Osteocyte (in vitro differentiated cells): ENCODE measurements at places on chromosomes 2 and 18. TPM values are rescaled to one million over a fixed set of nuclear protein-coding genes. Genes with fewer than 3 reads are reported as not detected.

DNA sequence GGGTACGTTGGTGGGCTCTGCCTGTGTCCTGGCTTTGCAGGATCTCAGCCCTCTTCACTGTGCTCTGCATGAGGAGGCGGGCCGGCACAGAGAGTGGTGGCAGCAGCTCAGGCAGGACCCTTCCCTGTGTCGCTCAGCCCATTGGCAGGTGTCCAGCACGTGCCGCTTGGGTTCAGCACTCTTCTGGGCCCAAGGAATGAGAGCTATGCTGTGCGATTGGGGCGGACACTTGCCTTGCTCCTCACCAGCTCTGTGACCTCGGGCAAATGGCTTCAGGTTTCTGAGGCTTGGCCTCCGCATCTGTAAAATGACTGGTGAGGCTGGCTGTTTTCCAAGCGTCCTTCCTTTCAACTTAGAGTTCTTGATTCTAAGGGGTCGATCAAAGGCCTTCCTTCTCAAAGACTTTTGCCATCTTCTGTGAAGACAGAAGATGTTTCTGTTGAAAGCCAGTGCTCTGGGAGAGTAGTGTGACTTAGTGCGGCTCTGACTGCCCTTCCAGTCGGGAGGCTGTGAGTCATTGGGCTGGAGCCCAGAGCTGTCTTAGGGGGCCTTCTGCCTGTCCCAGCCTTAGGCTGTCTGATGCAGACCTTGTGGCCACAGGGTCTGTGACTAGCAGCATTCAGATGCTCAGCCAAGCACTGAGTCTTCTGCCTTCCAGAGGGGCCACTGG, 35.6 kb downstream of the GLI2 start:
- H3K4me1 ChIP-seq, result peaks cover 58% of the 10 kb centered on the region
- no peaks in the 10 kb centered on the region for H3K36me3 ChIP-seq
- DNase-seq, result no peak
- H3K4me3 ChIP-seq, result no peak overlapping the region
- no peaks in the 10 kb centered on the region for H3K27me3 ChIP-seq

DNA sequence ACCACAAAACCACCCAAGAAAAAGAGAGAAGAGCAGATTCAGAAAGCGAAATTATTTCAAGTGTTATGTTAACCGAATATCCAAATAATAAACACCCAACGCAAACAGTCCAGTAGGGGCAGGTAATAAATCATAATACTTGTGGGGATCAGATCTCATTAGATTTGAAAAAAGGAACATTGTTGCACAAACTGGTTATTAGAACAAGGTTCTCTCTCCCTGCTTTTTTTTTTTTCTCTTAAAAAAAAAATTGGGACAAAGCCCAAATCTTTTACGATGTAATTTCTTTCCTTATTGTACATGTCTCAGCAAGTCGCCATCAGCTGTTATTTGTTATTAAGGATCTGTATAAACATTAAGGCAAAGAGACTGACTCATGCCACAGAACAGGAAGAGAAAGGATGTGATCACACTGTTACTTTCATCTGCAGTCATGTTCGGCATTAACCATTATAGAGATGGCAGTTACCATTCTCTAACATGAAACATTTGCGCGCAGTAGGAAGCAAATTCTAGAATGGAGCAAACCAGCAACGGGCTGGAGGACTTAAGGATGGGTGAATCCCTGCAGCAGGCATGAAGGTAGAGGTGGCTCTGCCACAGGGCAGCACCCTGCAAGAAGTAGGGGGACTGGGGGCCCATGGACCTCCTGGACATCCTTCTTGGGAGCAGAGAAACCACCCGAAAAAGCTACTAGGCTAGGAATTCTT, 42.0 kb downstream of the EPHA4 start:
- H3K27ac ChIP-seq, result no peak overlapping the region
- peaks cover 25% of the 10 kb centered on the region for H3K4me1 ChIP-seq
- H3K4me3 ChIP-seq, result peak overlapping the region; percentile 26
- no peak for DNase-seq
- H3K27me3 ChIP-seq, result no peaks in the 10 kb centered on the region
- no peaks in the 10 kb centered on the region for H3K36me3 ChIP-seq

DNA sequence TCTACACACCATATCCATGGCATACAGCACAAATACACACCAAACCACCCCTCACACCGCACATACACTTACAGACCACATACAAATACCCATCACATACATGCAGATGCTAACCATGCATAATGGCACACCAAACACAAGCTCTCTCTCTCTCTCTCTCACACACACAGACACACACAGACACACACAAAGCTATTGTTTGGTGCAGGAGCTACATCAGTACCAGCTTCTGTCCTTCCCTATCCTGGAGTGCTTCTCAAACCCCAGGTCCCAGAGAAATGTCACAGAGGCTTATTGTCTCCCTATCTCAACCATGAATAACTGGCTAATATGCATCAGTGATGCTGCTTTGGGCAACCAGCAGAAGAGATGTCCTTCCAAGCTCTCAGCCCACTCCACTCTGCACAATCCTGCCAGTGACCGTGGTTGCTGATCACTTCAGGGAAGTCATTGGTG, 36.5 kb upstream of the ST3GAL5 start:
- no peaks in the 10 kb centered on the region for H3K27me3 ChIP-seq
- no peak overlapping the region for H3K4me3 ChIP-seq
- H3K27ac ChIP-seq, result no peak overlapping the region
- peaks cover 35% of the 10 kb centered on the region for H3K4me1 ChIP-seq
- no peak for DNase-seq
- no peaks in the 10 kb centered on the region for H3K36me3 ChIP-seq

GRCh38 chr2:231714639-231715498, 6.5 kb downstream of the PTMA start:
- H3K27me3 ChIP-seq, result no peaks in the 10 kb centered on the region
- no peak for DNase-seq
- peaks cover 21% of the 10 kb centered on the region for H3K36me3 ChIP-seq
- peaks cover 48% of the 10 kb centered on the region for H3K4me1 ChIP-seq

DNA sequence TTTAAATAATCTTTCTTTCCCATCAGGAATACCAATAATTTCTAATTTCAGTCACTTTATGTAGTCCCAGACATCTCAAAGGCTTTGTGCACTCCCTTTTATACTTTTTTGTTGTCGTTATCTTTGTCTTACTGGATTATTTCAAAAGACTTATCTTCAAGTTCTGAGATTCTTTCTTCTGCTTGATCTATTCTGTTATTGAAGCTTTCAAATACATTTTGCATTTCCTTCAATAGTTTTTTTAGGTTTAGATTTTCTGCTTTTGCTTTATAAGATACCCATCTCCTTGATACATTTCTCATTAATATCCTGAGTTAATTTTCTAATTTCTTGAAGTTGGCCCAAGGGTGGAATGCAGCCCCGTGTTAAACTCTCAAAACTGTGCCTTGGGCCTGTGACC, 432.4 kb downstream of the RIT2 start:
- no peaks in the 10 kb centered on the region for H3K4me1 ChIP-seq
- no peak overlapping the region for H3K4me3 ChIP-seq
- H3K27ac ChIP-seq, result no peak overlapping the region
- no peaks in the 10 kb centered on the region for H3K27me3 ChIP-seq
- DNase-seq, result no peak

DNA sequence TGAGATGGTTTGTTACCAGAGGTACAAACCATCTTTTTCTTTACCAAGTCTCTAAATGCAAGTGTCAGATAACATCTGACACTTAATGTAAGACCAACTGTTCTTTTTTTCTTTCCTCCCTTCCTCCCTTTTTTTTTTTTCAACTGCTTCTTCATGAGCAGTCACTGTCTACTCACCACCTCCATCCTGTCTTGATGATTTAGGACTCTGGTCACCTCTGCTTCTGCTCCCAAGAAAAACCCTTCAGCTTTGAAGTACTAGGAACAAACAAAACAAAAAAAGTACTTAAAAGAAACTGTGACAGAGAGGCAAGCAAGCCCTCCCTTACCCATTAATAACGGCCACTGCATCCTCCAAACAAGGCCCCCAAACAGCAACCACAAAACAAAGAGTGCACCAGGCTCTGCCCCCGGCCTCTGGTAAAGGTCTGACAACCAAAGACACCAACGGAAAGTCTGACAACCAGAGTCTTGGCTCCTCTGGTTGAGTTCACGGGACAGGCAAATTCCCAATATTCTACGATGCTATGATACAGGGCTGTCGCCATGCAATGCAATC, 141.0 kb downstream of the ARL4C start:
- H3K4me3 ChIP-seq, result no peak overlapping the region
- no peak for DNase-seq
- peaks cover 8% of the 10 kb centered on the region for H3K4me1 ChIP-seq
- H3K27ac ChIP-seq, result no peak overlapping the region
- H3K27me3 ChIP-seq, result peaks cover 2% of the 10 kb centered on the region
- H3K36me3 ChIP-seq, result peaks cover 6% of the 10 kb centered on the region

GRCh38 chr2:219433666-219434467, 776 bp upstream of the SPEG start:
- DNase-seq, result no peak
- H3K36me3 ChIP-seq, result no peaks in the 10 kb centered on the region
- H3K27ac ChIP-seq, result no peak overlapping the region
- no peak overlapping the region for H3K4me3 ChIP-seq
- no peaks in the 10 kb centered on the region for H3K27me3 ChIP-seq

DNA sequence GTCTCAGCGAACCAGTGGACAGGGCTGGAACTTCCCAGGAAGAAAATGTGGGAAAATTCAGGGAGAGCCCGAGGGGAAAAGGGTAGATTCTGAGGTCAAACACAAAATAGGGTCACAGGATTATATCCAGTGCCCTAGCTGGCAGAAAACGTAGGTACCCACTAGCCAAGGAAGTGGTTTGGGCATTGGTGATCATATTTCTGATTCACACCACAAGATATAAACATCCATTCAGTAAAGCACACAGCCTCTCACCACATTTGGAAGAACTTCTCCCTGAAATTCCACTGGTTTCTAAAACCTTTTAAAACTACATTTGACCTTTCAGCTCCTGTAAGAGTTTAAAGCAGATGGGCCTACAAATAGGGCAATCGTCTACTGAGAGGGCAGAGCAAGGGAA, 186.9 kb downstream of the TTC32 start:
- no peak overlapping the region for H3K27ac ChIP-seq
- no peaks in the 10 kb centered on the region for H3K36me3 ChIP-seq
- H3K4me3 ChIP-seq, result no peak overlapping the region
- H3K4me1 ChIP-seq, result peaks cover 10% of the 10 kb centered on the region
- H3K27me3 ChIP-seq, result peaks cover 3% of the 10 kb centered on the region

DNA sequence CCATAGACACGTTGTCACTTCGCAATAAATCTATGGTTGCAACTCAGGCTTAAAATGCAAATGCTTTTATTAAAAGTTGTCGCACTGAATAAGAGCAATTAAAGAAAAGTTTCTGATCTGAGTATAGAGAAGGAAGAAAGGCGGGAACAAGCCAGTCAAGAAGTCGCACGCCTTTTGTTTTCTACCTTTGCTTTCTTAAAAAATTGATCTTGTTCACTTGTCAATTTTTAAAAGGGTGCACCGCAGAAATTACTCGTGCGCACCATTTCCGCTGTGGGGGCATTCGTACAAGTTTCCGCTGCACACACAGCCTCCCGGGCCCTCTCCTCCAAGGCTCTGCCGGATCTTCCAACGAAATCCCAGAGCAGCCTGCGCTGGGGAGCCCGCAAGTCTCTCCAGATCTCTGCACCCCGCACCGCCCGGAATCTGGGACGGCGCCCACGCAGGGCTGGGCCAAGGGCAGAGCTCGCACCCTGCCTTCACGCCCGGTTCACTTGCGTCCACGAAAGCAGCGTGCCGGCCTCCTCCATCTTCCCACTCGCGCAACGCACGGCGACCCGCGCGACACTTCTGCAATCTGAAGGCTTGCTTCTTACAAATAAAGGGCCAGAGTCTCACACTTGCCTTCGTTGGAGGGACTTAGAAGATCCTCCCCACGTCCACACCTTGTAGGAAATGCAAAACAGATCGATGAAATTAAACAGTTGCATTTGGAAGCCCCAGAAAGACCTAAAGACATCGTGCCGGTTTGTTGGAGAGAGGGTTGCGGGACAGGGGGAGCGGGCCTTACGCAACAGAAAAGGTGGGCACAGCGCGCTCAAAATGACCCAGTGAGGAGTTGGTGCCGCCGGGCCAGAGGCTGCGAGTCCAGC, 2.6 kb upstream of the SALL3 start:
- H3K27ac ChIP-seq, result no peak overlapping the region
- no peak overlapping the region for H3K4me3 ChIP-seq
- H3K27me3 ChIP-seq, result peaks cover 60% of the 10 kb centered on the region
- H3K4me1 ChIP-seq, result peaks cover 18% of the 10 kb centered on the region
- peaks cover 2% of the 10 kb centered on the region for H3K36me3 ChIP-seq

DNA sequence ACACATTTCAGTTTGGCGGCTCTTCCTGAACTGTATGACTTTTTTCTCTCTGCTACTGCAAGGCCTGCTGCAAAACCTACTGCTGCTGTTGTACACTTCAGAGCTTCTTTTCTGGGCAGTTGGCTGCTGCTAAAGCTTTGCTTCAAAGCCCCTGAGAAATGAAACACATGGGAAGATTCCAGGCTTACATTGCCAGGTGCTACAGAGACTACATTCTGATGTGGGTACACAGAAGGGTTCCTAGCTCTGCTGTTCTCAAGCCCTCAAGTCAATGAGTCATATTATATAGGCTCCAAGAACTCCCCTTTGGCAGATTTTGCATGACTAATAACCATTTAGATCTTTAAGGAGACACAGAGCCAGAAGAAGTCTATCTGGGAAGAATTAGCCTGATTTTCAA, 12.9 kb upstream of the PGAP1 start:
- H3K4me3 ChIP-seq, result no peak overlapping the region
- H3K36me3 ChIP-seq, result no peaks in the 10 kb centered on the region
- H3K4me1 ChIP-seq, result peaks cover 2% of the 10 kb centered on the region
- no peak overlapping the region for H3K27ac ChIP-seq
- H3K27me3 ChIP-seq, result no peaks in the 10 kb centered on the region

GRCh38 chr2:217314021-217314460, 454.2 kb upstream of the TNP1 start:
- no peak for DNase-seq
- no peak overlapping the region for H3K27ac ChIP-seq
- H3K27me3 ChIP-seq, result no peaks in the 10 kb centered on the region
- H3K36me3 ChIP-seq, result no peaks in the 10 kb centered on the region
- H3K4me3 ChIP-seq, result no peak overlapping the region
- H3K4me1 ChIP-seq, result peaks cover 20% of the 10 kb centered on the region

DNA sequence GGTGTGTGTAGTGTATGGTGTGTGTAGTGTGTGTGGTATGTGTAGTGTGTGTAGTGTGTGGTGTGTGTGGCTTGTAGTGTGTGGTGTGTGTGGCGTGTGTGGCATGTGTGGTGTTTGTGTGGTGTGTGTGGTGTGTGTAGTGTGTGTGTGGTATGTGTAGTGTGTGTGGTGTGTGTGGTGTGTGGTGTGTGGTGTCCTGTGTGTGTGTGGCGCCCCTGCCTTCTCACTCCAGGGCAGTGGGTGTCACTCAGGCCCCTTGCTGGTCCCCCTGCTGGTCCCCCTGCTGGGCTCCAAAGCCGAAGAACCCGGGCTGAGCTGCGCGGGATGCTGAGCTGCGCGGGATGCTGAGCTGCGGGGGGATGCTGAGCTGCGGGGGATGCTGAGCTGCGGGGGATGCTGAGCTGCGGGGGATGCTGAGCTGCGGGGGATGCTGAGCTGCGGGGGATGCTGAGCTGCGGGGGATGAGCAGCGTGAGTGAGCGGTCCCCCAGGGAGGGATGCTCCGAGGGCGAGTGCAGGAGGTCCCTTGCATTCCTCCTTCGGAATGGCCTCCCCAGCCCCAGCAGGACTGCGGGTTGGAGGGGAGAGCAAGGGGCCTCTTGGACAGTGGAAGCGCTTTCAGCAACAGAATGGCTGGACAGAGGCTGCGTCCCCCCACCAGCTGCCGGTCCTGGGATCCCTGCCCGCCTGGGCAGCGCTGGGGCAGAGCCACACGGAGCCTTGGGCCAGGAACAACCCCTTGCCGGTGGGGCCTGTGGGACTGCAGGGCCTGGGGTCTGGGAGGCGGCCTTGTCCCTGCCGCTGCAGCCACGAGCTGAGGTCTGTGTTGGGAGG, 3.4 kb upstream of the RTP5 start:
- H3K27ac ChIP-seq, result no peak overlapping the region
- no peak overlapping the region for H3K4me3 ChIP-seq

Gene TXNDC2
- 0.11 and 0.29 TPM in 2 replicates for total RNA-seq

Gene CCBE1
- 22.8 and 30.9 TPM in 2 replicates for total RNA-seq

Gene CNRIP1
- total RNA-seq, result 33.9 and 35.9 TPM in 2 replicates
